Stimulated activated CD4-positive, alpha-beta T cell treated with anti-CD3 and anti-CD28 coated beads, Interleukin-2, amount 100 ng/mL, for 48 hours (primary cell): ENCODE measurements at places on chromosomes 3 and 15.

GRCh38 chr3:74539876-74540275 lies 74.6 kb downstream of the CNTN3 start:
- DNase-seq, result no peak

DNA sequence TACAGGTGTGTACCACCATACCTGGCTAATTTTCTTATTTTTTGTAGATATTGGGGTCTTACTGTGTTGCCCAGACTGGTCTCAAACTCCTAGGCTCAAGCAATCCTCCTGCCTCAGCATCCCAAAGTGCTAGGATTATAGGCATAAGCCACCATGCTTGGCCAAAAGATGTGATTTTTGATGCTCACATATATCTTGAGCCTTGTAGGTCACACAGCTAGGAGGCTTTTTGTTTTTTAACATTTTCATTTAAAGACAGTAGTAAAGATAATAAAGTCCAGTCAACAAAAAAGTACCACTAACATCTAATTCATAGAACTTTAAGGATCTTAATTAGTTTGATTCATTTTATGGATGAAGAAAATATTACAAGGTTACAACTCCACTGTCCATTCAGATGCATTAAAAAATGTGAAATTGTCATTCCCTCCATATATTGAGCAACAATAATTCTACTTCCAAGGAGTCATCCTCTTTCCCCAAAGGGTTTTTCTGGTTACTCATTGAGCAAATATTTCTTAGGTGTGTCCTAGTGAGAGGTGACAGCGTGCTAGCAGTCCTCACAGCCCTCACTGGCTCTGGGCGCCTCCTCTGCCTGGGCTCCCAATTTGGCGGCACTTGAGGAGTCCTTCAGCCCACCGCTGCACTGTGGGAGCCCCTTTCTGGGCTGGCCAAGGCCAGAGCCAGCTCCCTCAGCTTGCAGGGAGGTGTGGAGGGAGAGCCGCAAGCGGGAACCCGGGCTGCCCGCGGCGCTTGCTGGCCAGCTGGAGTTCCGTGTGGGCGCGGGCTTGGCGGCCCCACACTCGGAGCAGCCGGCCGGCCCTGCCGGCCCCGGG lies 8.3 kb upstream of the TASOR start:
- DNase-seq, result no peak

DNA sequence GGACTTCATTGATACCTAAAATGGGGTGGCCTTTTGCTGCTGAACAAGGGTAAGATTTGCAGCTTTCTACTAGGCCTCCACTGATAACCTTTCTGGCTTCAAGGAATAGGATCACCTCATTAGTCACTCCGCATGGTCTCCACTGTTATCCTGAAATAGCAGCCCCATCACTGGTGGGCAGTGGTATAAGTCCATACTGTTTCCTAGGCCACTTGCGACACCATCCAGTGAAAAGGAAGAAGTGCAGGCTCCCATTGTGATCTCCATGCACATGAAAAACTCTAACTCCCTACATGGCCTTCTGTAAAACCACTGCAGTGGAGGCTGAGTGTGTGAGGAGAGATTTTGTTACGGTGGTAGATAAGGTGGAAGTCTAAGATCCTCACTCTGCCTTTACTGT lies 1455.9 kb downstream of the SI start:
- no peak for DNase-seq

- DNase-seq, result no peak
Measured at GRCh38 chr3:65532215-65532614, 506.5 kb downstream of the MAGI1 start.

DNA sequence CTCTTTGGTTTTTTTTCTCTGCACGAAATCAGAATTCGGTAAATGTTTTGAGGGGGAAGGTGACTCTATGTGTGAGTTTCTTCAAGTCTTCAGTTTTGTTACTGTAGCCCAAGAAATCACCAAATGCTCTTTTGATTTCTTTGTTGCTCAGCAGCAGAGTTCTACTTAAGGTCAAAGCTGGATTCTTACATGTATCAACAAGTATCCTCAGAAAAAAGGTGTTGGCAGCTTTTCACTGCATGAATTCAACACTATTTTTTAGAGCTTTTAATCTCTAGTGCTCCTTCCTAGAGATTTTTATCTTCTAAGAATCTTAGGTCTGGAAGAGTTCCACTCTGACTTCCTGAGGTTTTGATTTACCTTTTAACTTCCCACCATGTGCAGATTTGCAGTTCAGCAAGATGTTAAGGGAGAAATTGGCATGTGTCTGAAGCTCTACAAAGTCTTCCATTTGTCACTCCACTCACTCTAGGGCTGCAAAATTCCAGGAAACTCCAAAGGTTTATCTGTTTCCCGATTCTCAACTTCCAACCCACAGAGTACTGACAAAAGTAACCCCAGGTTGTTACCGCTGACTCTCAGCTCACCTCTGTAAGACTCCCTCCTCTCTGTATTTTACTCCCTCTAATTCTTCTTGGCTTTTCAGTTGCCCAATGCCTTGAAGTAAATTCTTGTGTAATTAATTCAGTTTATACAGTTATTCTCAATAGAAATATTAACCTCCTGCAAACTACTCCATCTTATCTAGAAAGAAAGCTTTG lies 13.3 kb upstream of the CD200 start:
- no peak for DNase-seq

DNA sequence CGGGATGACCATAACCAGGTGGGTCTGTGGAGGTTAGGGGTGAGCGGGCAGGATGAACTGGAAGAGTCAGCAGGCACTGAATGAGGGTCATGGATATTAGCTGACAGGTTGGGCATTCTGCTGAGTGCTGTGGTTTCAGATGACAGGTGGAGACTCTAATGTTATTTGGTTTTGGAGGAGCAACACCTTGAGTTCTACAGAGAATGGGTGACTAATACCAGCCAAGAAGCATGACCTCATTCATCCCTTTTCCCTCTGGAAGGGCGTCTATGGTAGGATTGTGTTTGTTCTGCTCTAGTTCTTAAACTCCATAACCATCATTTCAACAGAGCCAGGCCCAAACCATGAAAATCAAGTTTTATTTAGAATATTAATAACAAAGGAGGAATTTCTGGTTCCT lies 550.7 kb upstream of the LMCD1 start:
- DNase-seq, result no peak

DNA sequence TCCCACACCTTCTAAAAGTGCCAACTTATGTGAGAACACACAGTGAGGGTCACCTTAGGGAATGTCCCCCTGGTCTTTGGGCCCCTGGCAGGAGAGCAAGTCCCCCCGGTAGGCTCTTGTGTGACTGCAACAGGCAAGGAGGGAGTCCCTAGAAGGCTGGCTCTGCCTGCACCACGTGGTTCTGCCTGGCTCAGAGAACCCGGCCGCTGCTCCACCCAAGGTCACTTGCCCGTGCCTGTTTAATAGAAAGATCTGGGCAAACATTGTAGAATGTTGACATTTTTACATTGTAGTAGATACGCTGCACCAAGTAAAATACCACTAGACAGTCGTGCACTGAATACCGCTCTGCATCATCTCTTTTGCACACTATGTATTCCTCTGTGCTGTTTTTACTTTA lies 21.9 kb downstream of the GABRA5 start:
- no peak for DNase-seq

DNA sequence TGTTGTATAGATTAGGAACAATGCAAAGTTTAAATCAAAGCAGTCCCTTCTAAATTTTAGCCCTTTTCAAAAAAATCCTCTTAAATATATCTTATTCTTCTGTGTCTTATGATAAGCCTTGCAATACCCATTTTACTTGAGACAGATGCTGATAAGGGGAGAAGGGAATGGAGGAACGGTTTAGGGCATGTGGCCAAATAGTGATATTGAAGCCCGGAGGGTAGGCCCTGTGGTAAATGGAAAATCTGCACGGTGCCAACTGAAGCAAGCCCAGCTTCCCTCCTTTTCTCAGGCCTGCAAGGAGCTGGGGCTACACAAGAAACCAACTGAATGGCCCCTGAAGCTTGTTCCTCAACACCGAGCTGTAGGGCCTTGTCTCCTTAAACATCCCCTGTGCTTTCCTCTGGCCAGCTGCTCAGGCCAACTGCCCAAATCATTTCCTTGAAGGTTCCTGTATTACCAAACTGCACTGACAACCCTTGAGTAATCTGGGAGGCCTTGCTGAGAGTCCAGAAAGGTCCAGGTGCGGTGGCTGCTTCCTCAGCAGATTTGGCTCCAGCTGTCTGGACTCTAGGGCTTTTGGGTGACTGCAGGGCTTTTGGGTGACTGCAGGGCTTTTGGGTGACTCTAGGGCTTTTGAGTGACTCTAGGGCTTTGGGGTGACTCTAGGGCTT lies 67.2 kb downstream of the NCEH1 start:
- no peak for DNase-seq

DNA sequence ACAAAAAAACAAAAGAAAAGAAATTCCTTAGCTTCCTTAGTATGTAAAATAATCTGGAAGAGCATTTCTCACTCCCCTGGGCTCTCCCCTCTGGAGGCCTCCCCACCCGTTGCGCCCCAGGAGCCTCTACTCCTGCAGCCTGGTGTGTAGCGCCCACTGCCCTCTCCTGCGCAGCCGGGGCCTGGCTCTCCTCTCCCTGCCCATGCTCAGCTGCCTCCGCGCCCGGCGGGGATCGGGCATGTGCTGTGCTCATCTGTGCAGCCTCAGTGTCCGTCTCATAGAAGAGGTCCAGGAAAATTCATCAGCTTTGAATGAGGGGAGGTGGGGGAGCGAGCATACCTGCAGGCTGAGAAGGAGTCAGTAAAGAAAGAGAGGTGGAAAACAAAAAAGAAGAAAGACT lies 203.9 kb downstream of the ATP10A start:
- no peak for DNase-seq

DNA sequence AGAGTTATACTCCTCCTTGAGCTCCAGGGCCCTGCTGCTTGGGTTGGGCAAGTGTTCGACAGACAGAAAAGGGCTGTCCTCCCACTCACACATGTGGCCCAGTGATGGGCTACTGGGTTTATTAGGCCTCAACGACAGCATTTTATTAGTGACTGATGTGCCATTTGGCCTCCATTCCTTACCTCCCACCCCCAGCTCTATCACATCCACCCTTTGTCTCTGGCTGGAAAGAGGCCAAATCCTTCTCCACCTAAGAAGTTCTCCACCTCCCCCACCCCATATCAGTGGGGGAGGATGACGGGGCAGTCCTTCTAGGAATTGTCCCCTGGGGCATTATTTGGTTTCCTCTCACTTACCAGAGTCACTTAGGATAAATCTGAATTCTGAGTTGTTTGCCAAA lies 57.1 kb upstream of the WNT5A start:
- DNase-seq, result no peak

- DNase-seq, result no peak
Measured at GRCh38 chr3:45592405-45592804, 2.1 kb upstream of the LIMD1 start.

DNA sequence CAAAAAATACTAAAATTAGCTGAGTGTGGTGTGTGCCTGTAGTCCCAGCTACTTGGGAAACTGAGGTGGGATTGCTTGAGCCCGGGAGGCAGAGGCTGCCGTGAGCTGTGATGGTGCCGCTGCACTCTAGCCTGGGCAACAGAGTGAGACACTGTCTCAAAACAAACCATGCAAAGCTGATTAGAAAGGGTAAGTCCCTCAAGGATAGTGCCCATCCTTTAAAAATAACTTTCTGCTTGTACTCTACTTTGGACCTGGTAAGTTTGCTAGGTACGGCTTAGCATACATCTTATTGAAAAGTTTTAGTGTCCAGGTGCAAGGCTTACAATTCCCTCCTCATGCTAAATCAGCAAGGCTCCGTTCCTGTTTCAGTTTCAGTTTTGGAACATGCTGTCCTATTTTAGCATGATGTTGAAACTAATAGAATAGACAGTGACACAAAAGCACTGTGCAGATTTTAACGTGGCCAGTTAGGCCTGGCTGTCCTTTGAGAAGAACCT lies 21.4 kb downstream of the FEM1B start:
- no peak for DNase-seq

DNA sequence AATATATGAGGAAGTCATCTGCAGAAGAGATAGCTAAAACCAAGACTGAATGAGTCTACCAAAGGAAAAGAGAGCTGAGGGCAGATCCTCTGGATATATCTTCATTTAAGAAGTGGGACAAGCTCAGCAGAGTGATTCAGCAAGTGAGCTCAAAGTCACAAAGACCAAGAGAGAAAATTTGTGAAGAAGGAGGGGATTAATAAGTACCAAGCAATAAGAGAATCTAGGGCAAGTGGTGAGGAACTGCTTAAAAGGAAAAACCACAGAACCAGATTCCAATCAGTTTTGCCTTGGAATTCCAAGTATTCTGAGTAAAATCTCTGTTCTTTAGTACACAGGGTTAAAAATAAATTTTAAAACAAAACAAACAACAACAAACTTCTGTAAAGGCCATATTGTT lies 3.6 kb downstream of the EHHADH start:
- DNase-seq, result no peak

DNA sequence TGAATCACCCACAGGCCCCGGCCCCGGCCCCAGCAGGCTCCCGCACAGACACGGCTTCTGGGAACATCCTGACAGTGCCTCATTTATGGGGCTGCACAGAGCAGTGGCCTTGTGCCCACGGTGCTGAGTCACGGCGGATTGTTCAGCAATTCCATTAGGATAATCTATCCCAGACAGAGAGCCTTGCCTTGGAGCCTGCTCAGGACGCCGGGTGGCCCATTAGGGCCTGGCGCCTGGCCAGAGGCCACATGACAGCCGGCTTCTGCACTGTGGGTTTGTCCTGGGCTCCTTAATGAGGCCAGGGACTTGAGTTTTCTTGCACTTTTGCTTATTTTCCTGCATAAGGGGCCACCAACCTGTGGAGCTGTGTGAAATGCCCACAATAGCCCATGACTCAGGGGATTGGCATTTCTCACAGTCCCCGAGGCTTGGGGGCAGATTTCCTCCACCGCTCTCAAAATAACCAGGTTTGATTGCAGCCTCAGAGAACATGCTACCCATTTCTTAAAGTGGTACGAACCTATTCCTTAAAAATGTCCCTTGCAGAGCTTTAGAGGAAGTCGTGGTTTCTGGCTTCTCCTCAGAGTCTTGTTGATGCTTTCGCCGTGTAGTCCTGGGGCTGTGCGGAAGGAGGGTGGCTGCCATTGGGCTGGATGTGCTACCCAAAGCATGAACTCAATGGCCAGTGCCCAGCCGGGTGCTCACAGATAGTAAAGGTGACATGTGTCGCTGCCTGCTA lies 19.0 kb downstream of the SYNM start:
- no peak for DNase-seq

GRCh38 chr3:179624451-179624850 lies 19.9 kb downstream of the NDUFB5 start:
- no peak for DNase-seq

- no peak for DNase-seq
Measured at GRCh38 chr3:54837964-54838363, 89.9 kb downstream of the LRTM1 start.

- DNase-seq, result no peak
Measured at GRCh38 chr15:85414037-85414436, 33.6 kb downstream of the AKAP13 start.
